NCI-H748 treated with DMSO at 0.1 percent for 48 hours (cell line): ENCODE measurements at places on chromosomes 5 and 9.

DNA sequence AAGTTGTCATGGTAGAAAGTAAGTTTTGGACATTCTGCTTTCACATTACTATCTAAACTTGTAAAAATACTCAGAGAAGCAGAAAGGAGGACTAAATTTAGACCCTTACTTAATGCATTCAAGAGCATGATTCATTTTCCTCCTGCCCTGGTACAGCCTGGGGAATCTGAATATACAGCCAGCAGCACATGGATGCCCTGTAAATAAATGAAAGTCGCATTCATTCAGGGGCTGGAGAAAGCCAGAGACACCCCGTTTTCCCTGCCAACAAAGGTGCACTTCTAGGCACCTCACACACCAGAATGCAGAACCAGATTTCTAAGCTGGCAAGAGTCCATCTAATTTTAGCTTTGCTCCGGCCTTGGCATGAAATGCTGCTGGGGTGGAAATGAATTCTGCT lies 172.7 kb upstream of the KLF9 start:
- no peak for DNase-seq

DNA sequence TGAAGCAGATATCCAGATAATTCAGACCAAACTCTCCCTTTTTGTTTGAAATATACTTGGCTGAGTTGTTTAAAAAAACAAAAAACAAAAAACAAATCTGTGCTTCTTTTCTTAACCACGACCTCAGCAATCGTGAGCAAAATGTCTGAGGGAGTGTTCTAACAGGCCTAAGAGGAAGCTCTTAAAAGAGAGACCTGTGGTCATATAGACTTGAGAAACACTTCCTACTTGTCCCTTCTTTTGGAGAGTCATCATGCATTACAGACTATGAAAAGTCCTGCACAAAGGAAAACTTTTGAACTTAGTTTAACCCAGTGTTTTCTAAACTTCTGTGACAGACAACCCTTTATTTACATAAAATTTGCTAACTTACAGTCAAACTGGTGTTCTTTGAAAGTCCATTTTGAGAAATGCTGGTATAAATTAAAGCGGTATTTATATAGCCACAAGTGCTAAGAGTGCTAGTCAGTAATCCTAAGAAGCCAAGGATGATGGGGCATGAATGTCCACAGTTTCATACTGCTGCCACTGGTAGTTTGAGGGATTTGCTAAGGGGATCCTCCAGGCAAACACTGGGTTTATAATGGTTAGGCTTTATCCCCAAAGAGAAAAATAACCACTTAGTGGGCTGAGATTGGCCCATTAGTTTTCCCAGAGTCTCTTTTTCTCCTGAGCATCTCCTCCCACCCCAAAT lies 199.8 kb downstream of the LRRC70 start:
- DNase-seq, result no peak

GRCh38 chr5:95646569-95647431 lies at the start of gene RFESD:
TSS of gene RFESD (plus strand) at chr5:95646777. CDS start at chr5:95652272, 5,495 bp downstream.
- DNase-seq, result peak; percentile 75

DNA sequence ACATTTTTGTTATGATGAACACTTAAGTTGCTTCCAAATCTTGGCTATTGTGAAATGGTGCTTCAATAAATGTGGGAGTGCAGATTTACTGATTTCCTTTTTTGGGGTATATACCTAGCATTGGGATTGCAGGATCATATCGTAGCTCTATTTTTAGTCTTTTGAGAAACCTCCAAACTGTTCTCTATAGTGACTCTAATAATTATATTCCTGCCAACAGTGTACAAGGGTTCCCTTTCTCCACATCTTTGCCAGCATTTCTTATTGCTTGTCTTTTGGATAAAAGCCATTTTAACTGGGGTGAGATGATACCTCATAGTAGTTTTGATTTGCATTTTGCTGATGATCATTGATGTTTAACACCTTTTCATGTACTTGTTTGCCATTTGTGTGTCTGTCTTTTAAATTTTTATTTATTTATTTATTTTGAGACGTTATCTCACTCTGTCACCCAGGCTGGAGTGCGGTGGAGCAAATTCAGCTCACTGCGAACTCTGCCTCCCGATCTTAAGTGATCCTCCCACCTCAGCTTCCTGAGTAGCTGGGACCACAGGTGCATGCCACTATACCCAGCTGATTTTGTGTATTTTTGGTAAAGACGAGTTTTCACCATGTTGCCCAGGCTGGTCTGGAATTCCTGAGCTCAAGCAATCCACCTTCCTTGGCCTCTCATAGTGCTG lies 59.0 kb downstream of the UNC13B start:
- DNase-seq, result no peak

GRCh38 chr9:136059851-136060670 lies 35.0 kb downstream of the NACC2 start:
- DNase-seq, result no peak

- DNase-seq, result no peak
Observed at GRCh38 chr9:108073823-108074222, 584.3 kb upstream of the KLF4 start.

DNA sequence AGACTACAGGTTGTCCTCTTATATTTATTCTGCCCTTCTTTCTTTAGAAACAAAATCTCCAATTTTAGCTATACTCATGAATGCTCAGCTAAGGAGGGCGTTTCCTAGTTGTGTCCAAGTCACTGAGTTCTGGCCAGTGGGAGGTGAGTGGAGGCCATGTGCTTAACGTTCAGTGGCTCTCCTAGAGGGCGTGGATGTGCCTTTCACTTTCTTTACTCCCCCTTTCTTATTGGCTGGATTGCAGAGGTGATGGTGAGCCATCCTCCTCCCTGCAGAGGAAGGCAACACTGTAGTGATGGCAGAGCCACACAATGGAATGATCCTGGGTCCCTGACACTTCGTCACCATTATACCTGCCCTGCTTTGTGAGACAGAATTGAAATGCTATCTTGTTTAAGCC lies 54.6 kb downstream of the ALG2 start:
- no peak for DNase-seq

- no peak for DNase-seq
Observed at GRCh38 chr5:113057557-113057984, 81.0 kb downstream of the DCP2 start.

- DNase-seq, result no peak
Observed at GRCh38 chr5:80150731-80151130, 105.1 kb downstream of the SERINC5 start.

DNA sequence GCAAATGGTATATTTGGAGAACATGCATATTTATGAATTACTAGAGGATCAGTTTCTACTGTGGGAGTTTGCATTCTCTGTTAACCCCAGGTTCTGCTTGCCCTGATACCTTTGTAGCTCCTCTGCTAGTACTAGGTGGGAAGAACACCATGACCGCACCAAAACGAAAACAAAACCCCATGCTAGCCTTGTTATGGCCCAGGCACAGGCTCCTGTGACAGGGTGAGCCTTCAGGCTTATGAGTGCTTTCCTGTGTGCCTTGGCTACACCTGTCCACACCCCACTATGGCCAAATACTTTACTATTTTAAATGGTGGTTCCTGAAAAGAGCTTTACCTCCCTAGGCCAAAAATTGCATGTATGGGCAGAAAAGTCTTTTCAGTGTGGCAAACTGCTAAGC lies 94.8 kb downstream of the PPIC start:
- DNase-seq, result no peak

DNA sequence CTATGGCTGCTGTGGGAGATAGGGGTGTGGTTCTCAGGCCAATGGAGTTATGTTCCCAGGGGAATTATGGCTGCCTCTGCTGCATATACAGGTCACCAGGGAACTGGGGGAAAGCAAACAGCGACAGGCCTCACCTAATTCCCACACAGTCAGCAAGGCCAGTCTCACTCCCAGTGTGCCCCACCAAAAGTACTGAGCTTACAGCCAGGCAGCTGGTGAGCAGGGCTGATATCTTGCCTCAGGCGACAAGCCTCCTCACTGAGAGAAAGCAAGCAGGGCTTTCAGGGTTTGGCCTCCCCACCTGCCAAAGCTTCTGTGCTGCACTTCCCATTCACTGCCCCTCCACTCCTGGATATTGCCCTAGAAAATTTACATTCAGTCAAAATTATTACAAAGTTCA lies 273.8 kb upstream of the TARS1 start:
- no peak for DNase-seq

DNA sequence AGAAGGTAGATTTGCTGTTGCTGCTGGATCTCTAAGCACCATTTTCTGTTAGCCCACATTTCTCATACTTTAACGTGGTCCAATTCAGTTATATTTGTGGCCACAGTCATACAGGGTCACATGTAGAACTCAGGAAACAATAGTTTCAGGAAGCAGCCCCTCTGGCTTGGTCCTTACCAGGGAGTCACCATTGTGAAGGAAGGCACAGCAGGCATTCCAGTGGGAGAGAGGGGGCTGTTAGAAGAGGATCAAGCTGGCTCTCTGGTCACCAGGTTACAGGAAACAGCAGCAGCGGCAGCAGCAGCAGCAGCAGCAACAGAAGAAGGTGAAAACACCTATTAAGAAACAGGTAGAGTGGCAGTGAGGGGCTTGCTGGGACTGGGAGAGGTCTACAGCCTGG lies 14.5 kb downstream of the C9orf43 start:
- DNase-seq, result no peak

- DNase-seq, result no peak
Observed at GRCh38 chr5:149294872-149295829, 23.5 kb downstream of the AFAP1L1 start.

DNA sequence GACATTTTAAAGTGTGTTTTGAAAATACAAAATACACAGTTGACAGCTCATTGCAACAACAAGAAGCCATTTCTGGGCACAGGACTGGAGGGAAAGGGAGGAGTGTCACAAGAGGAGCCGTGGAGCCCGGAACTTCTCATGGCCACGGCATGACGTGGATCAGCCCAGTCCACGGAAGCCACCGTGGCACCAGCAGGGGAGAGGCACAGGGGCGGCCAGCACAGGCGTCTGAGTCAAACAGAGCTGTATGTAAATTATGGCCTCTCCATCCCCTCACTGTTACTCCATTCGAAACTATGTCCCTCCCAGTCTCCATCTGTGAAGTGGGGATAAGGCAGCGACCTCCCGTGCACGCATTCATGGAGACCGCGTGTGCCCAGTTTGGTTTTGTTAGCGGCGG lies 165.6 kb upstream of the IRX2 start:
- DNase-seq, result no peak

DNA sequence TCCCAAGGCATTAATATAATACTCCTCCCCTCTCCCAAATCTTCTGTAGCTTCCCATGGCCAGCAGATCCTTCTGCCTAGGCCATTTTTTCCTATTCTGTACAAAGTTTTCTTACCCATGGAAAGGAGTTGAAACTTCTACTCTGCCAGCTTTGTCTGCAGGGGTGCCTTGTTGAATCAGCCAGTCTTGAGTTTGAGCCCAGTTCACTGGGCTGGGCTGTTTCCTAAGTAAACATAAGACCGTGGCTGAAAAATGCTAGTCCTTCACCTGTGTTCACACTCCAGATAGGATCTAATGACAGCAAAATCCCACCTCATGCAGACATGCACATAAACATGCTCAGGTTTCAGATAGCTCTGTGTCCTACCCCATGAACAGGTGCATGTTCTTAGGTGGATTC lies 10.4 kb downstream of the TEX48 start:
- DNase-seq, result no peak

DNA sequence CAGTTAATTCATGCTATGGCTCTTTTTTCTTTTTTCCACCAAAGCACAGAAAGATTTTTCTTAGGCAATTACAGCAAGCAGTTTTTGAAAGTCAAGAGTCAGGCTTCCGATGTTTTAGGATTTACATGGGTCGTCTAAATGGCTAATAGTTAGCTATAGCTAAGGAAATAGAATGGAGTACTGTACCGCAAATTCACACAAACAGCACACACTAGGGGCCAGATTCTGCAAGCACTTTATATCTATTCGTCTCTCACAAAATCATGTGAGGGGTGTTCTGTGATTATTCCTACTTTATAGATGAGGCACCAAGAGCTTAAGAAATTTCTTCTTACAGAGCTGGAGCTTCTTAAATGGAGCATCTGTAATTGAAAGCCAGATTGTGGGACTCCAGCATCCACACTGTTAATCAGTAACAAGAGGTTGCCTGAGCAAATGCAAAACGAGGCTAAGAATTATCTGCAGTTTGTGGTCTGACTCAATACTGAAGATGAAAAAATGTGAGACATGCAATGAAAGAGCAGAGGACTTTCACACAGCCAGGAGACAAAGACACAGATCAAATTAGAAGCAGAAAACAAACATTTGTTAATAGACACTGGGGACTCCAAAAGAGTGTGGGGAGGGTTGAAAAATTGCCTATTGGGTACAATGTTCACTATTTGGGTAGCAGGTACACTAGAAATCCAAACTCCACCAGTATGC lies 62.7 kb upstream of the CTXN3 start:
- DNase-seq, result no peak

DNA sequence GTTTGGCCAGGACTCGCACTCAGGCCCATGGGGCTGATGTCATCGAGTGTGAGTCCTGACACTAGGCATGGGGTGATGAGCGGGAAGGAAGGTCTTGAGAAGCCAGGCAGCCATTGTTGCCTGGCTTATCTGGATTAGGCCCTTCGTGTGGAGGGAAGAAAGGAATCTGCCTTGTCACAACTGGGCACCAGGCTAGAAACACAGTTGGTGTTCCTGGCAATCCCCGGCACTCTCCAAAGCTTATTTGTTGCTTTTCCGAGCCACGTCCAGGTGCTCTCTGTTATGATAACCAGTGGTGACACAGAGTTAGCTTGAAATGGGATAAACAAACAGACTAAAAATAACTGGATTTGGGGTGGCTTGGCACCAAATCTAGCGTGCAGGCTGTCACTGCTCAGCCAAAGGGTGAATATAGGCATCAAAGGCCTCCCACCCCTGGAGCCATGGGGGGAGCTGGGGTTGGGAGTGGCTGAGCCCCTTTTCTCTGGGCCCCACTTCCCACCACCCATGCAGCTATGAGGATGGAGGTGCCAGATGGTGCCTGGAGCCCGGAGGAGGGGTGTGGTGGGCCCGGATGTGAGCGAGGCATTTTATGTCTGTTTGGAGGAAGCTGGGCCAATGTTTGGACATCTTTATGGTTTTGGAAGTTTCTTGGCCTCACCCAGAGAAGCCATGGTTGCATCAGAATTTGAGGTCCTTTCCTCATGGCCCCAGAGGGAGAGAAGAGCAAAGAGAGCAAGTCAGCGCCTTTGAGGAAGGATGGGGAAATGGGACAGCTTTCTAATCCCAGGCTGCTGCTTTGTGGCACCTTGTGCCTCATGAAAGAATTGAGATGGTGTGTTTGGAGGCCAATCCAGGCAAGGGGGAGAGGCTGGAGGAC lies 98.0 kb upstream of the PITX1 start:
- no peak for DNase-seq

- no peak for DNase-seq
Observed at GRCh38 chr5:8517456-8517855, 648.5 kb downstream of the MTRR start.

GRCh38 chr5:170795154-170795553 lies 11.6 kb downstream of the GABRP start:
- DNase-seq, result no peak

DNA sequence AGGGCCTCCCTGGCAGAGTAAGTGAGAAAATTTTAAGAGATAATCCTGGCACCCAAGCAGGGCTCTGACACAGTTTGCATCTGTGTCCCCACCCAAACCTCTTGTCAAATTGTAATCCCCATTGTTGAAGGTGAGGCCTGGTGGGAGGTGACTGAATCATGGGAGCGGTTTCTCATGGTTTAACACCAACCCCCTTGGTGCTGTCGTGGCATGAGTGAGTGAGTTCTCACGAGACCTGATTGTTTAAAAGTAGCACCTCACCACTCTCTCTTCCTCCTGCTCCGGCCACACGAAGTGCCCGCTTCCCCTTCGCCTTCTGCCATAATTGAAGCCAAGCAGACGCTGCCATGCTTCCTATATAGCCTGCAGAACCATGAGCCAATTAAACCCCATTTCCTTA lies 80.1 kb downstream of the FBXW11 start:
- DNase-seq, result no peak

GRCh38 chr9:137685035-137685740 lies 66.4 kb downstream of the EHMT1 start:
- DNase-seq, result no peak

- peak; percentile 39 for DNase-seq
Observed at GRCh38 chr5:143066556-143067281, 296.5 kb downstream of the ARHGAP26 start.
